ELR (cell line): ENCODE measurements at places on chromosomes 16 and 17.

- DNase-seq = no peak
Observed at GRCh38 chr17:33517746-33518145, 224.7 kb upstream of the ASIC2 start.

GRCh38 chr16:50659806-50660205 lies 21.3 kb downstream of the SNX20 start:
- DNase-seq = no peak

- DNase-seq = peak; percentile 78
Observed at GRCh38 chr17:19003543-19004420, 782 bp downstream of the FAM83G start.

GRCh38 chr17:46831573-46832330 lies 13.3 kb upstream of the WNT3 start:
- no peak for DNase-seq

- DNase-seq = no peak
Observed at GRCh38 chr16:63323722-63324705, 1287.8 kb upstream of the CDH8 start.

- DNase-seq = no peak
Observed at GRCh38 chr16:7330709-7331108, 1.9 kb upstream of the RBFOX1 start.

DNA sequence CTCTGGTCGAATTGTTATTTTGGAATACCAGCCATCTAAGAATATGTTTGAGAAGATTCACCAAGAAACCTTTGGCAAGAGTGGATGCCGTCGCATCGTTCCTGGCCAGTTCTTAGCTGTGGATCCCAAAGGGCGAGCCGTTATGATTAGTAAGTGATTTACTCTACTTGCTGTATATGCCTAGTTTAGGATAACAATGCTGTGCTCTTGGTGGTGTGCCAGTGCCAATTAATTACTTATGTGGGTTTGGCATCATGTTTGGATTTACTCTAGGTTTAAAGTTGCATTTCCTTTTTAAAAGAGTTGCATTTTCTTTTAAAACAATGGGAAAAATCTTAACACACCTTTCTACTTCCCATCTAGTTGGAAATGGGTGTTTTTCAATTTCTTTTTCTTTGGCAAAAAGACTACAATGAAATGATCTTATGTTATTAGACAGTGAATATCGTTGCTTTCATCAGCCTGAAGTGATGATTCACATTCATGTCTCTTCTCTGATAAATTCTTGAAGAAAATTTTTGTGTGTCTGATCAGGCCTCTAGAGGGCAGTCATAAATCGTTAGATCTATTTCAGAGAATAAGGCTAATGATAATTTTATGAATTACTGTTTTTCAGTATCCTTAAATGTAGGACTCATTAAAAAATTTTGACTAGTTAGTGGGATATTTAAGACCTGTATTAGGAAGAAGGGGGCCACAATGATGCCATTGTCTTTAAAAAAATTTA lies 5.6 kb downstream of the SF3B3 start:
- DNase-seq = peak; percentile 88

DNA sequence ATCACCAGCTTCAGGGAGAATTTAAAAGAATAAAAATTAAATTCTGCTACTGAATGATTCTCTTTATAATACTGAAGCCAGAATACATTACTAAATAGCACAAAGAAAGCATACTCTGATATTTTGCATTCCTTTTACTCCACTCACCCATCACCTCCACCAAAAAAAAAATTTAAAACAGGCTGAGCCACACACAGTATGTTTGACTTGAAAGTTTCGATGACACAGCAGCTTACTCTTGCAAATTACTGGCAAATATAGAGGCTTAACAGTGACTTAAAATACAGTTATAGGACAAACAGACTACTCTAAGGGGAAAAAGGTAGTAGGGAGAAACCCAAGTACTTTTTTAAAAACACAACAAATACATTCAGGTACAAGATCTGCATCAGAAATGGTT lies 39.2 kb downstream of the GPATCH8 start:
- DNase-seq = peak; percentile 12

GRCh38 chr16:2969545-2970521 lies 685 bp downstream of the PAQR4 start:
- DNase-seq = peak; percentile 79

DNA sequence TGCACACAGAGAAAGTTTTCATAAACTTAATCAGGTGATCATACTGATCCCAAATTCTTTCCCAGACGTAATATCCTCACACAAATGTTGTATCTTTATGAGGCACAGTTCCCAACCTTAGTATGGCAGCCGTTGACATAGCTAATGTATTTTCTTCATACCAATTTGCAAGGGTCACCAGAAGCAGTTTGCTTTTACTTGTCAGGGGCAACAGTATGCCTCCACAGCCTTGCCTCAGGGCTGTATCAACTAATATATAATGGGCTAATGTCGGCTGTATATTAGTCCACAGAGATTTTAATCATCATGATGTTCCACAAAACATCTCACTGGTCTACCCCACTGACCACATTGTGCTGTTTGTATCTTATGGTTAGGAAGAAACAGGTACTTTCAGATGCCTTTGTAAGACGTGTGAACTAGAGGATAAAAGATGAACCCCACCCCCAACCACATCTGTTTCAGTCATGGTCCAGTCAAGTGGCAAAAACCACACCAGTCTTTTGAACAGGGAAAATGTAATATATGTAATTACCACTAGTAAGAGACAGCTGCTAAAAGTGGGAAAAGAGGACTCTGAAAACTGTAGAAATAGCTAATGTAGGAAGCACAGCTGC lies 55.2 kb downstream of the GAN start:
- DNase-seq = no peak

GRCh38 chr17:73785496-73785895 lies 141.3 kb upstream of the SDK2 start:
- DNase-seq = no peak

GRCh38 chr16:9508328-9508936 lies 417.0 kb downstream of the HAPSTR1 start:
- DNase-seq = no peak

- peak; percentile 10 for DNase-seq
Observed at GRCh38 chr17:18066866-18067265, 20.9 kb upstream of the DRG2 start.

DNA sequence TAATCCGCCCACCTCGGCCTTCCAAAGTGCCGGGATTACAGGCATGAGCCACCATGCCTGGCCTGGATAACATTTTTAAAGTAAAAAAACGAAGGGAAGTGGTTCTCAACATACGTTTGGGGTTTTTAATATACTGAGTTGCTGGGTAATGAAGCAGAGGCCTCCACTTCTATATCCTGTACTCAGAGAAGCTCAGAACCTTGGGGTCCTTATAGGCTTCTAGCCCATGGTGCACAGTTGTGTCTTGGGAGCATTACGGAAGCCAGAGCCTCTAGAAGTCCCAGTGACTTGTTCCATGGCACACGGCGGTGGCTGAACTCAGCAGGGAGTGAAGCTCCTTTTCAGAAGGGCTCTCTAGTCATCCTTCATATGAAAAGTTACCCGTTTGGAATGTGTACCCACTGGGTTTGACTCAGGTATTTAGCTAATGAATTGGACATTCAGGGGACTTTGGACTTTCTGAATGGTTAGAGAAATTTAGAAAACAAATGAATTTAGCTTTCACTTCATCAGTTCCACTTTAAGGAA lies 67.0 kb downstream of the SEC14L1 start:
- no peak for DNase-seq

- peak; percentile 59 for DNase-seq
Observed at GRCh38 chr16:85420501-85421337, 192.4 kb upstream of the GSE1 start.

DNA sequence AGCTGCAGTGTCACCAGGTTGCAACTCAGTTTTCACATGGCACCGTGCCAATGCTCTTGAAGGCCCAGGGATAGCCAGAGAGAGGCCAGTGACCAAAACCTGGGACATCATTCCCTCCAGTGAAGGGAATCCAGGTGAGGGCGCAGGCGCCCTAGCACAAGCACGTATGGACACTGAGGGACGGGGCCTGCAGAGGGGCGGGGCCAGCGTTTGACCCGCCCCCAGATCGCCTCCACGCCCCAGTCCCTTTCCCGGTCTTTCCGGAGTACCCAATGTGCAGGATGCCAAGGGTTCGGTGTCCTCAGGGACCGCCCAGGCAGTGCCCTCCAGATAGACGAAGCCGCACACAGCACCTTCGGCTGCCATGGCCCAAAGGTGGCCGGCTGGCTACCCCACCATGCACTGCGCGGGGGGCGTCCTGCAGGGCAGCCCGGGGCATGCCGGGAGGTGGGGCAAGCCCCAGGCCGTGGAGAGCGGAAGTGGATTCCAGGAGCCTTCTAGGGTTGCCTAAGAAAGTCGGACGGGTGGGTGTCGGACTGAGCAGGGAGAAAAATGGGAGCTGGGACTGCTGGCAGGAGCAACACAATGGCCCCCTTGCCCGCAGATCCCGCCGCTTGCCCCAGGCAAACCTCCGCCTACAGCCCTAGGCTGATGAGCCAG lies 4.6 kb downstream of the SLC12A4 start:
- DNase-seq = no peak

DNA sequence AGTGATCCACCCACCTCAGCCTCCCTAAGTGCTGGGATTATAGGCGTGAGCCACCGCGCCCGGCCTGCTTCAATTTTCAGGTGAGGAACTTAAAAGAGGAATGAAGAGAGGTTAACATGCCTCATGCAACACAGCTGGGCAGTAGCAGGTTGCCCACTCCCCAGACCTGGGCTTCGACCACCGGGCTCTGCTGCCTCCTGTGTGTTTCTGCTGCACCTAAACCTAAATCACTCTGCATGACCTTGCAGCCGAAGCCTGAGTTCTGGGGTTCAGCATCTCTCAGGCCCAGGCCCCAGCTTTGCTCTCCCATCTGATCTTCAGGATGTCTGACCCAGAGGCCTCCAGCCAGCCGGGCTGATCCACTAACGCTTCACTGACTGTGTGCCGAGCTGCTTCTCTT lies 112.6 kb downstream of the OR1D5 start:
- DNase-seq = no peak

DNA sequence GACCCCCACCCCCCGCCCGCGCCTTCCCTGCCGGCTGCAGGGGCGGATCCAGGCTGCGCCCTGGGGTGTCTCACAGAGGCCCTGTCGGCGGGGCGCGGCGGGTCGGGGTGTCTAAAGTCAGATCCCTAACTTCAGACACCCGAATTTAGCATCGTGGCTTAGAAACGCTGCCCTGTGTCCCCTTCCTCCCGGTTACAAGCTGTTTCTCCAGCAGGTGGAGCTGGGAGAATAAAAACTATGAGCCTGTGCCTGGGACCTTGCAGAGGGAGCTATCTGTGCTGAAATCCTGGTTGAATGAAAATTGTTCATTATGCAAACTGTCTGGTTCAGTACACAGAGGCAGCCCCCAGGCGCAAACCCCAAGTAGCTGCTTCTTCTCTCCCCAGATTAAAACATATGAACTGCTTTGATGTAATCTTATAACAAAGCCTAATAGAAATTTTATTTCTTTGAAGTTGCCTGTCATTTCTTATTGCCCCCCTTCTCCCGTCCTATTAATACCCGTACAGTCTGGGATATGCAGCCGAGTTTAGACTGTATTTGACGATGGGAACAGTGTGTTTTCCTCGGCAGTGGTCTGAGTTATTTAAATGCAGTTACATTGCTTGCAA lies 79.0 kb downstream of the RPA1 start:
- peak; percentile 83 for DNase-seq

GRCh38 chr17:8227238-8227581 lies 16.8 kb upstream of the AURKB start:
- DNase-seq = no peak

GRCh38 chr16:56352351-56353053 lies 72.8 kb downstream of the AMFR start:
- DNase-seq = no peak

DNA sequence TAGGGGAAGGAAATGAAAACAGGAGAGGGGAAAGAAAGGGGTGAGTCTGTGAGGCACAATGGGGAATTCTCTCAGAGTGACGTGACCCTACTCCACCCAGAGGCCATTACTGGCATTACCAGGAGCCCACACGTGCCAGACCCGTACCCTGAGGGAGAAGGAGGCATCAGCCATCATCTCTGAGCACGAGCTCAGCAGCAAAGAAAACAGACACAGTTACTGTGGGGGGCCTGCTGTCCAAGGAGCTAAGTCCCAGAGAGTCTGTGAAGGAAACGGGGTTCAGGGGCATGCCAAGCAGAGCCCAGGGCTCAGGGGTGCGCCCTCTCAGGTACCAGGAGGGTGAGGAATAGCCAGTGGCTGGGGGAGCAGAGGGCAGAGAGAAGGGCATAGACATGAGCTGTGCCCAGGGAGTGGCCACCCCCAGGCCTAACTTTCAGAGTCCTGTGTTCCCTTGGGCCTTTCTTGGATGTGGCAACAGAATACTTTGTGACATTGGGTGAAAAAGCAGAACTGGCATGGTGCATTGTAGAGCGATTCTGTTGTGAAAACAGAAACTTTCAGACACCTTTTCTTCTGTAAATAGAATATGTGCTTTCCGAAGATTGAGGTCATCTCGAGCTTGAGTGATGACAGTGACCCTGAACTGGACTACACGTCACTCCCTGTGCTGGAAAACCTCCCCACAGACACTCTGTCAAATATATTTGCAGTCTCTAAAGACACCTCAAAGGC lies 11.3 kb downstream of the TAF1C start:
- no peak for DNase-seq

DNA sequence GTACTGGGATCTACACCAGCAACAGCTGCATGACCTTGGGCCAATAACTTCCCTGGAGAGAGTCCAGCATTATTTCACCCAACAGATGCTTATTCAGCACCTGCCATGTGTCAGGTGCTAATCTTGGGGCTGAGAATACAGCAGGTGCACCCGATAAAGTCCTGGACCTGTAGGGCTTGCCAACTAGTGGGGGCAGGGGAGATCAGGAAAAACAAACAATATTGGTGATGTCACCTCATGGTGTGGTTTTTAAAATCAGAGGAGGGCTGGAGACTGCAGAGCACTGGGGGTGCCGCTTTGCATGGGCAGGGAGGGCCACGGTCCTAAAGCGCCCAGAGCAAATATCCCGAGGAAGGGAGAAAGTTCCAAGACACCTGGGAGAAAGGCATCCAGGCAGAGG lies 218.8 kb downstream of the C16orf95 start:
- DNase-seq = no peak

DNA sequence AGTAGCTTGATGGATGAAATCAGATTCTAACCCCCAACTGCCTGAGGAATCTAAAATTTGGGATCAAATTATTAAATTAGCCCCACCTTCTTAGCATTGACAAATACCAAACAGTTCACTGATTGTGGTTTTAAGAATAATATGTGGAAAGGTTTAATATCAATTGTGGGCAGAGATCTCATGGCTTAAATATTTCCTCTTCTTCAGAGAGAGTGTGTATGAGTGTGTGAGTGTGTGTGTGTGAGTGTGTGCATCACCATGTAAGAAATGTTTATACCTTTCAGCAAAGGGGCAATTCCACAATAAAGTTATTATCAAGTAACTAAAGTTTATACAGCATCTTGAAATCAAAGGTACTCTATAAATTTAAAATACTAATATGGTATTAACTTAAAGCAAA lies 3.2 kb downstream of the SMURF2 start:
- DNase-seq = peak; percentile 89

DNA sequence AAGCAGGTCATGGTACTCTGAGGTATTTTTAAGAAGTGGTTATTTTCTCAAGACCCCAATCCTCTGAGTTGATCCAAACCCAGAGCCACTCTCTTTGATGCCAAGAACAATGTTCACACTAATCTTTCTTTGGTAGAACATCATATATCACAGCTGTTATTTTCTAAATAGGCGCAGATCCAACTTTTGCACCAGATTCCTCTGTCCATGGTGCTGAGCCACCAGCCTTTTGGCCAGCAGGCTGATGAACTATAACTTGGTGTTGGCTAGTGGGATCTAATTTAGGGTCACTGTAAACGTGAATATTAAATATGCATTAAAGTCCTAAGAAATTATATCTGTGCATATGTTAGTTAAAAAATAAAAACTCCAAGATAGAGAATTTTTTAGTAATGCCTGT lies 7.0 kb upstream of the ZKSCAN2 start:
- DNase-seq = peak; percentile 20

- peak; percentile 47 for DNase-seq
Observed at GRCh38 chr17:30415491-30415890, 36.8 kb downstream of the CPD start.
